ENCODE measurements at places on chromosomes 11 and 22.

GRCh38 chr11:127950162-127950561, 637.2 kb downstream of the ETS1 start:
- DNase-seq, result no peak

DNA sequence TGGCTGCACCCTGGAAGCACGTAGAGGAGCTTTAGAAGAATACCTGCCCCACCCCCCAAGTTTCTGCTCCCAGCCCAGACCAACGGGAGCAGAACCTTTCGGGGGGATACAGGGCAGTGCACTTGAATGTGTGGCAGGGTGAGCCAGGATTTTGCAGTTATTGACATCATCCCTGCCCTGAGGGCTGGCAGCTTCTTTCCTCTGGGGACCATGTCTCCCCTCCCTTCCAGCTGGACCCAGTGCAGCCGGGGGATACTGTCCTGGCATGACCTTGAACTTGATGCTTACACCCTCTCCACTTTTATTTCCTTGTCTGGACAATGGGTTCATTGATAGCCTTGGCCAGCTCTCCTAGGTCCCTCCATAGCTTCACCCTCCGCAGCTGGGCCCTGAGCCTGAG, 4.1 kb upstream of the CABP7 start:
- DNase-seq, result no peak

DNA sequence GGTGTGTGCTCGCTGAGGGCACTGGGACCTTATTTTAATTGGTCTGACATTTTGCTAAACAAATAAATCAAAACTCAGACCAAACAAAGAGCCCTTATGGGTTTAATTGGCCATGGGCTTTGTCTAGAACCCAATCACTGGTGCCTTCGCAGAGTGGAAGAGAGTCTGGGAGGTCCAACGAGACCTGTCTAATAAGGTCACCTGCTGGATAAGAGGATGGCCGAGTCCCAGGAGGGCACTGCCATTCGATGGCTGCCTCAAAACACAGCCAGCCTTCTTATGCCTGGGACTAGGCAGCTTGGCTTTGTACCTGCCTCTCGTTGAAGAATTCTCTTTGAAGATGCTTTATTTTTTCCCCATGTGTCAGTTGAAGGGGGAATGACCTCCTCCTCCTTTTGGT, 171.1 kb downstream of the CEP164 start:
- no peak for DNase-seq

DNA sequence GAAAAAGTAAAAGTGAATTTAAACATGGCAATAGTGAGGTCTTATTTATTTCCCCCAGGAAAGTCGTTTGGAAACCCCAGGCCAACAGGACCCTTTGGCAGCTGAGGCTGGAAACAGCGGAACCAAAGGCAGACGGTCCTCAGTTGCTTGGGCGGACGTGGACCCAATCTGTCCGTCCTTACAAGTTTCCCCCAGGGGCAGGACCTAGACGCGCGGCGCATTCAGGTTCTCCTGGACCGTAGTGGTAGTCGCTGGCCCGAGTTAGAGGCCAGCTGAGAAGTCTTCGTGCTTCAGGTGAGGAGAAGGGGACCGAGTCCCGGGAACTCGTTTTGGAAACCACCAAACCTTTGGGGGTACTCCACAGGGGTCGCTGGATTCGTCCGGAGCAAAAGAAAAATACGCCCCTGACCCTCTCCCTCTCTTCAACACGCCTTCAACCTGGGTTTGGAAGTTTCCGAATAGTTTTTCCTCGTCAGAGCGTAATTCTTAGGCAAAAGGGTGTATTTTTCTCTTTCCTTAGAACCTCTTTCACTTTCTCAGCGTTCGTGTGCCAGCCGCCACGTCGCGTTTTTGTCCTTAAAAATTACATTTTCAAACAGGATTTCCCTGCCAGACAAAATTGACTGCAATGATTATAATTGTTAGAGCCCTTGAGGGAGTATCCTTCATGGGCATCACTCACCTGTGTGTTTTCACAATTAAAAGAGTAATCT, 2.1 kb downstream of the METTL15 start:
- DNase-seq, result no peak

DNA sequence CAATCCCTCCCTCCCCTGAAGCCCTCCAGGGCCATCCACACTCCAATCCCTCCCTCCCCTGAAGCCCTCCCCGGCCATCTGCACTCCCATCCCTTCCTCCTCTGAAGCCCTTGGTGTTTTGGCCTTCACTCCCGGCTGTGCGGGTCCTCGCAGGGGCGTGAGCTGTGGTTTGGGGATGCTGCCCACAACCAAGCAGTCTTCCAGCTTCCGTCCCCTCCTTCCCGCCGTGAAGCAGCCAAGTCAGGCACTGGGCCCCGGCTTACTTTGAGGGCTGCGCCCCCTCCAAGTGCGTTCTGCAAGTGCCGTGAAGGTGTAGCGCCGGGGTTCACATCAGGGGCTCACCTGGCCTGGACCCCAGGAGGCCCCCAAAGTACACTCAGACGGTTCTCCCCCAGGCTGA, 335.9 kb downstream of the BRD1 start:
- no peak for DNase-seq

GRCh38 chr11:65595131-65595530, 469 bp downstream of the KCNK7 start:
- DNase-seq, result no peak

DNA sequence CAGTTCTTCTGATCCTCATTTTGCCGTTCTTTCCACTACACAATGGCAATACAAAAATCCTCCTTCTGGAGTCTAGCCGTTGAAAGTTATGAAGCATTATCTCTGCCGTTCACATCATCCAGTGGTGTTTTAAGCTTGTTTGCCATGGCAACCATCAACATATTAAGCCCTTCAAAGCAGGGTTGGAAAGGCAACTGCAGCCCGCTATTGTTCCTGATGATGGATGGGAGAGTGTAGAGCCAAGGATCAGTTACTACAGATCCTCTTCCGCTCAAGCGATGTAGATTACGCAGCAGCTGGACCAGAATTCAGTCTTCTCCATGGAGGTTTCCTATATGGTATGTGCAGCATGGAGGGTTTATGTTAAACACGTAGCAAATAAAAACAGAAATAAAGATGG, 352.7 kb downstream of the NTM start:
- DNase-seq, result no peak

GRCh38 chr11:75311858-75312288, 39.6 kb downstream of the ARRB1 start:
- DNase-seq, result no peak

- DNase-seq, result no peak
Observed at GRCh38 chr22:19895160-19895849, 40.6 kb upstream of the GNB1L start.
